ENCODE measurements at places on chromosomes 6 and 20.

- peak; percentile 33 for DNase-seq
Measured at GRCh38 chr20:35226884-35227681, 593 bp downstream of the MMP24 start.

DNA sequence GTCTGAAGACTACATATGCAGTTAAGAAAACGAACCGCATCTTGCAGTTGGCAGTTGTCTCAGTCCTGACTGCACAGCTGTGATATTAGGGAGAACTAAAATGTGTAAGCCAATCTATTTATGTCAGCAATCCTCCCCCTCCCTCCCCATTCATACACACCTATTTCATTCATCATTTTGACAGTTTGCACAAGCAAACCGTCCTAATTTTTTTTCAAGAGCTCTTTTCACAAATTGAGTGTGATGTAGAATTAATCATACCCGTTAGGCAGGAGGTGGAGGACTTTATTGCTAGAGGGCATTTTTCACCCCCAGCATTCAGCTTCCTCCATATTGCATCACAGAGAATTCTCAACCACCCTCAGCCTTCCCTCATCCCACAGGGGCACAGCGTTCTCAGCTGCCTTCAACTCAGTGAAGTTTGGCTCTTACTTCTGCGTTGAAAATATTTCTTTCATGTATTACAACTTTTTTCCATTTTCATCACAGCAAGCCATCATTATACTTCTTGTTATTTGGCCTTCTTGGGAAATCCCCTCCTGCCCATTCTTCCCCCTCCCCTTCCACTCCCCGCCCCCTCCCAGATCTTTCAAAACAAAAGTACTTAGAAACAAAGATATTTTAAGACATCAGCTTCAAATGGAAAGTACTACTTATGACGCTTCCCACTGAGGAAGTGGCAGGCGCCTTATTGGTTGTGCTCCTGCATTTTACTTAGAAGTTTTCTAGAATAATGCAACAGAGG, 37.5 kb downstream of the NOX3 start:
- DNase-seq: no peak

DNA sequence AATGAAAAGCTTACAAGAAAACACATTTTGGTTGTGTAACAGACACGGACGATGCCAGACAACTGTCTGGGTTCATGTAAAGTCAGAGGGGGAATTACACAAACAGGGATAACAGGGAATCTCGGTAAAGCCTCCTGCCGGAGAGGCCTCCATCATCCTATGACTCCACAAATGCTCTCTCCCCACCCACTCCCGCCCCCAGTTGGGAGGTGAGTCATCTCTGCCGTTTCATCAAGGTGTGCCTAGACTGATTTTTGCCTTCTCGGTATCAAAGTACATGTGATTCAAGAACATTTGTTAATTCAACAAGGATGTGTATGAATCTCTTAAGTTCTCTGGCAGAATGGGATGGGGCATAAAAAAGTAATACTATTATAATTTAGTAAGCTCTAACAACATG, 304.9 kb upstream of the PRDM1 start:
- no peak for DNase-seq

DNA sequence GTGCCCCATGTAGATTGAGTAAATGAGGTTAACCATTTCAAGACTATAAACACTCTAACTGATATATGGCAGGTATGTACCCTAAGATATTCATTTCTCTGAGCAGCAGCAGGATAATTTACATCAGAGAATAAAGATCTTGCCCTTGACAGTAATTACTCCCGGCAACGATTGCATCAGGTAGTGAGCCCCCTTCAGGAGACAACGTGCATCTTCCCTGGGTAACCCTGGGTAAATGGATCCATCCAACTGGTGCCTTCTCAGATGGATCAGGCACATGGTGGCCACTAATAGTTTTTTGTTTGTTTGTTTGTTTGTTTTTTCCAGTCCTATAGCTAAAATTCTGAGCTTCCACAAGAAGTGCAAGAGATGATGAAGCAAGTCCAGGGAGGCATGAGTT, 469.4 kb upstream of the SLC35B3 start:
- DNase-seq: no peak

DNA sequence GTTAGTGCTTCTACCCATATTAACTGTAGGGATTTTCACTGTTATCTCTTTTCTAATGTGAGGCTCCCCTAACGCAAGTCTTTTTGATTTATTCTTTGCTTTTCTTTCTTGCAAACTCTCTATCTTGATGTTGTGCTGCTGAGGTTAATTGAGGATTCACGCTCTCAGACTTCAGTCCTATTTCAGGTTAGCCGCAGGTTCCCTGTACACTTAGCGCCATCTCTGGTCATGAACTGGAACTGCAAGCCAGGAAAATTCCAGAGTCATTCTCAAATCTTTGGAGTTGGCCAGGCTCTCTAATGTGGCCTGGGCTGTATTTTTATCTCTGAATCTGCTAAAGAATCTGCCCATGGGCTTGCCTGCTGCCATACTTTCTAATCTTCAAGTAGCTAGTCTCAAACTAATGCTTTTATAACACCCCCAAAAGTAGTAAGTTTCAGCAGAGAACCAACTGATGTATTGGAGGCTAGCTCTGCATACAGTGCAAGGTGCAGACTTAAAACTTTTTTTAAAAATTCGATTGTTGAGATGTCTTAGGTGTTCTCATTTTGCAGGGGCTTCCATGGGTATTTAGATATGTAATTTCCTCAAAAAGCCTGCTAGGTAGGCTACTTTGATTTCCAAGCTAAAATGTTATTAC, 91.1 kb upstream of the OPRM1 start:
- peak; percentile 15 for DNase-seq

DNA sequence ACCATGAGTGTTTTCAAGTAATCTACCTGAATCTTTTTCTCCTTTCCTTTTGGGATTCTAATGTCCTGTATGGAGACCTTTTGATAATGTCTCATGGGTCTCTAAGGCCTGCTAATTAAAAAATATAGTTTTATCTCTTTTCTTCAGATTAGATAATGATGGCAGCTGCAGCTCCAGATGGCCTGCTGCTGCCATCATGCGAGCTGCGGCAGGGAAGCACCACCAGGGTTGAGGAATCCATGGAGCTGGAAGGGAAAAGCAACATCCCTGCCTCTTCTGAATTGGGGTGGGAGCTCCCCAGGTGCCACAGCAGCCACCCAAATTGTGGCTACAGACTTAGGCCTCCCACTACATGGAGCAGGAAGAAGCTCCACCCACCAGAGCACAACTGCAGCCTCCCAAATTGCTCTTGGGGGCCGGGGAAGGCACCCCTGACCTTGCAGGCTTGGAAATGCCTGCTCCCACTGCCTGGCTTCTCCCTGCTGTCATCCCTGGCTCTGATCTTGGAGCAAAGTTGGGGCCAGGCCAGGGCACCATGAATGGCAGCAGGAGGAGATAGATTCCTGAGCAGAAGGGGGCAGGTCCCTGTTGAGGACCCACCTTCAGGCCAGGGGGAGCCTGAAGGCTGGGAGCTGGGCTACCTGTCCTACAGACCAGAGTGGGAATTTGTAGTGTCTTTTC, 189.6 kb upstream of the MAN1A1 start:
- DNase-seq: no peak

- peak; percentile 29 for DNase-seq
Measured at GRCh38 chr6:114108119-114109002, 137.4 kb upstream of the HDAC2 start.

GRCh38 chr20:2139250-2139649, 37.6 kb downstream of the STK35 start:
- no peak for DNase-seq

DNA sequence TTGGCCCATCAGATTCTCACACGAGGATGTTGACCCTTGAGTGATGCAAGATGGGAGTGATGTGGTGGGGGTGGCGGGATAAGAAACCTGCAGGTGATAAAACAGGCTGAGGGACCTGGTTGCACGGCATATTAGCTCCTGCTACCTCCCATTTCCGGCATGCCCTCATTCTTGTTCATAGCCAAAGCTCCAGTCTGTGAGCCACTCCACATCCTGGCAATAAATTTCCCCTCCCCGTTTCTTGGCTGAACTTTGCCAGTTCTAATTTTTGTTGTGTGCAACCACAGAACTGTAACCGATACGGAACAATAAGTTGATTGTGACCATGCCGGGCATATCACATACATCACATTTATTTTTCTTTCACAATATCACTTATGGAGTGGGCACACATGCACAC, 41.6 kb upstream of the NFATC2 start:
- DNase-seq: no peak

DNA sequence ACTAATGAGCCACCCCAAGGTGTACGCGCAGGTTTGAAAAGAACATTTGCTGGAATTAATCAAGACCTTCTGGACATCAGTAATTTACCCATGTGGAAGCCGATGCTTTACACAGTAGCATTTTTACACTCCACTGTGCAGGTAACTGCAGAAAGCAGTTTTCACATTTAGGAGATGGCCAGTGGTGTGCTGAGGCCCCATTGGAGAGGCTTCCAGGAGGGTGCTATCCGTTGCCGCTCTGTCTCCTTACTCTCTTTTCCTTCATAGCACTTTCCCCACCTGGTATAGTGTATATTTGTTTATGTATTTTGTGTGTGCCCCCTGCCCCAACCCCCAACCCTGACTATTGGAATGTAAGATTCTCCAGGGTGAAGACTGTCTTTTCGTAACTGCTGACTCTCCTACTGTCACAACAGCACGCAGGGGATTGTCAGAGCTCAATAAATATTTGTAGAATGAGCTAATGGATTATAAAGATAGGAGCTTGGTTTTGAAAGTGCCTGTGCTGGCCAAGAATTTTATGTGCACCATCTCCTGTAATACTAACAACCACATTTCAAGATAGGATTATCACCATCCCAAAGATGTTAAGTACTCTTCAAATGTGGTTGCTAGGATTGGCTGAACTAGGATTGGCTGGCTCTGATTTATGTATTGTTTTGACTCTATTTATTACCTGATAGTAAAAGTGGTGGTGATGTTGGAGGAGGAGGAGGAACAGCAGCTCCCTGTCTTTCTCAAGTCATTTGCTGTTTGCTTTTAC, 74.0 kb upstream of the GLP1R start:
- peak; percentile 10 for DNase-seq

GRCh38 chr20:11182720-11183119, 508.9 kb upstream of the JAG1 start:
- no peak for DNase-seq

Measured in NCI-H1092 treated with DMSO at 0.1 percent for 48 hours (cell line).